ENCODE measurements at places on chromosomes 16 and 17.

DNA sequence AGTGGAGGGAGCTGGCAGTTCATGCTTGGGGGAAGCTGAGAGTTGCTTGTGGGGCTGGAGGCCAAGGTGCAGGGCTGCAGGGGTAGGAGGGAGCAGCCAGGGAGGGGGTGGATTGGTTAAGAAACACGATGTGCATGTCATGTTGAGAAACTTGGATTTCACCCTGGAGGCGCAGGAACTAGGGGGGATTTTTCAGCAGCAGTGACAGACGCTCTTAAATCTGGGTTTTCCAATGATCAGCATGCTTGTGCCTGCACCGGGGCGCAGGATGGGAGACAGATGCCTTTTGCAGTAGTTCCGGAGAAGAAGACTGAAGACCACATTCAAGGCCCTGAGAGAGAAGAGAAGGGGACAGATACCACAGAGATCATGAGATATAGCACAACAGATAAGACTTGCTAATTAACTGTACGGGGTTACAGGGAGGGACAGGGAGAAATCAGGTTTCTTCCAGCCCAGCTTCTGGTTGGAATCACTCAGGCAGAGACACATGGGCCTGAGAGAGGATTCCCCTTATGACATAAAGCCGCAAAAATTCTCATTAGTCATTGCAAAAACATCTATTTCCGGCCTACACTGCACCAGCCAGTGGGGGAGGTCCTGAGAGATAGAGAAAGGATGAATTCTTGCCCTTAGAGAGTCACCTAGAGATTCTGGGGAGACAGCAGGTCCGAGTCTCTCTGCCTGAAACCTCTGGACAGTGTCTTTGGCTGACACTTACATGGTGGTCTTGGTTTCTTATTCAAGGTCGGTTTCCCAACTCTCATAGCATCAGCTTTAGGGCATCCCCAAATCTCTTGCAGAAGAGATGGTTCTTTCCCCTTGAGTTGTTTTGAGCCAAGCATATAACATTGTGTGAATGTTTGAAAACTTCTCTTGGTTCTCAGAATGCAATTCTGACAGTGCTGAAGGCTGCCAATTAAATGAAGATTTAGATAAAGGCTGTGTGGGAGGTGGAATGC is 27.1 kb downstream of the CDH13 start:
- DNase-seq = peak; percentile 89

DNA sequence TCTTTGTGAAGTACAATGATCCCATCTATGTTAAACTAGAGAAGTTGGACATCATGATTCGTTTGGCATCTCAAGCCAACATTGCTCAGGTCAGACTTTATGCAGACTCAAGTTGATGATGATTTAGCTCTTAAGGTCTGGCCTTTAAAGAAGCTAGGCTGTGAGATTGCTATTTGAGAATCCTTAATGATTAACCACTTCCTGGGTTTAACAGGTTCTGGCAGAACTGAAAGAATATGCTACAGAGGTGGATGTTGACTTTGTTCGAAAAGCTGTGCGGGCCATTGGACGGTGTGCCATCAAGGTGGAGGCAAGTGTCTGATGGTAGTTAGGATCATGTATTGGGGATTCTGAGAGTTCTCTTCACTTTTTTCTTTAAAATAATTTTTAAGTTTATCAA is 40.3 kb downstream of the AP2B1 start:
- DNase-seq = no peak

- no peak for DNase-seq
These were observed 487 bp downstream of the TSR1 start for GRCh38 chr17:2335726-2336214.

DNA sequence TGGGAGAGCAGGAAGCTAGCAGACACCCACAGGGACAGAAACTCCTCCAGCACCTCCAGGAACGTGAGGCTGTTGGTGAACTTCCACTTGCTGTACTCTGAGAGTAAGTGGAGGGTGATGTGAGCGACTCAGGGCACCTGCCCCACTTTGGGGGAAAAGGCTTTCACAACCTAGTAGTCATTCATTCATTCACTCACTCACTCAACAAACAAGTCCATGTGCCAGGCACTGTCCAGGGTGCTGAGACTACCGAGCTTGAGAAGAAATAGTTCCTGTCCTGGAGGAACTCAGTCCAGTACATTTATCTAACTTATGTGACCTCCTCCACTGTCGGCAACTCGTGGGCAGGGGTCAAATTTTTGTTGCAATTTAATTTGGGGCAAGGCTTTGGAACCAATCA is 26.6 kb downstream of the LGALS9 start:
- DNase-seq = peak; percentile 7

- DNase-seq = no peak
These were observed 47.4 kb downstream of the TEKT5 start for GRCh38 chr16:10647264-10647720.

GRCh38 chr17:41390411-41390938 is 6.9 kb downstream of the KRT31 start:
- no peak for DNase-seq

DNA sequence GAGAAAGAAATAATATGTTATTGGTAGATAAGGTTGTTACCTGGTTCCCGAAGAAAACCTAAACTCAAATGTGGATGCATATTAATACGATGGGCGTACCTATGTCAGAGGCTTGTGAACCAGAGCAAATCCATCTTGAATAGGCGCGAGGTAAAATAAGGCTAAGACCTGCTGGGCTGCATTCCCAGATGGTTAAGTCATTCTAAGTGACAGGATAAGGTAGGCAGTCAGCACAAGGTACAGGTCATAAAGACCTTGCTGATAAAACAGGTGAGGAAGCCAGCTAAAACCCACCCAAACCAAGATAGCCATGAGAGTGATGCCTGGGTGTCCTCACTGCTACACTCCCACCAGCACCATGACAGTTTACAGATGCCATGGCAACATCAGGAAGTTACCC is 1400.1 kb downstream of the CDH8 start:
- peak; percentile 54 for DNase-seq

DNA sequence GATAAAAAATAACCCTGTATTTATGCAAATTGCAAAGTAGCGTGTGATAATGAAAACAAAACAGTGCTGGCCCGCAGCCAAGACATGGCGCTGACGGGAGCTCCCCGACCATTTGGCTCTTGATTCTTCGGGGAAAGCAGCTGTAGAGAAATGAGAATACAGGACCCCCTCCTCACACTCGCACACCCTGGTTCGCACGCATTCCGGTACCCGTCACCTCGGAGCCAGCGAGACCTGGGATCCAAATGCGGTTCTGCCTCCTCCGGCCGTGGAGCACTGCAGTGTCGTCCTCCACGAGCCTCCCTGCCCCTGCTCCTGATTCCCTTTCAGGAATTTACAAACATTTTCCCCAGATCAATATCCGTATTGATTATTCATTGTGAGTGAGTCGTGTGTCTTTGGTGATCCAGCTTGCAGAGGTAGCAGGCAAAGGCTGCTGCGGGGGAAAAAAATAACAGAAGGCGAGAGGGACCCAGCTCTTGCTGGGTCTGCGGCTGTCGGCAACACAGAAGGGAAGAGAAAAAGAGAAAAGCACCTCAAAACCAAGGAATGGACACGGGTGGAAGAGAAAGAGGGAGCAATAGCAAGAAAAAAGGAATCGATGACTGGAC is 184.1 kb upstream of the ZFHX3 start:
- no peak for DNase-seq

- DNase-seq = no peak
These were observed 104.3 kb downstream of the ABCA8 start for GRCh38 chr17:68850749-68851510.
